Vagina (tissue), 2 donors: ENCODE measurements at places on chromosomes 7 and 10.

DNA sequence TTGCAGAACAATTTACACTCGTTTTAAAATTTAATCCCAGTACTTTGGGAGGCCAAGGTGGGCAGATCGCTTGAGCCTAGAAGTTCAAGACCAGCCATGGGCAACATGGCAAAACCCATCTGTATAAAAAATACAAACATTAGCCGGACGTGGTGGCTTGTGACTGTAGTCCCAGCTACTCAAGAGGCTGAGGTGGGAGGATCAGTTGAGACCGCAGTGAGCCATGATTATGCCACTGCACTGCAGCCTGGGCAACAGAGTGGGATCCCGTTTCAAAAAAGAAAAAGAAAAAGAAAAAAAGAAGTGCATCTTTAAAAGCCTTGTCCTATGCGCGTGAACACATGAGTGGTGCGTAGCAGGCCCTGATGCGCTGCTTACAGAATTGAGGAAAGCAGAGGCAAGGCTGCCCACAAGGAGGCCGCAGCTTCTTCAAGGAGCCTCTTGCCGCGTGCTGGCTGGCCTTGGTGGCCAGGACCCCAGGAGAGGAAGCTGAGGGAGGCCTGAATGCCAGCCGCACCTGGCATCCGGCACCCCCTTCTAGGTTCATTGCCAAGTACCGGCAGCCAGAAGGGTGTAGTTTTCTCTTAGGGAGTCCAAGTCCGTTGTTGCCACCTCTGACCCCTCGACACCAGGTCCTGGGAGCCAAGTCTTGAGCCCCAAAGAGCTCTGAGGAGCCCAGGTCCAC lies 124.5 kb downstream of the UBE2H start:
- DNase-seq: no peak

GRCh38 chr10:89294721-89295239 lies 7.1 kb upstream of the IFIT2 start:
- DNase-seq: no peak

GRCh38 chr10:47231414-47231813 lies 68.6 kb upstream of the GDF10 start:
- no peak for DNase-seq

GRCh38 chr7:47069385-47070076 lies 512.4 kb downstream of the TNS3 start:
- no peak for DNase-seq

- DNase-seq: no peak
These were observed 211.1 kb downstream of the HDAC9 start for GRCh38 chr7:18706670-18707069.

- DNase-seq: no peak
These were observed 10.4 kb downstream of the C10orf105 start for GRCh38 chr10:71708897-71709882.

DNA sequence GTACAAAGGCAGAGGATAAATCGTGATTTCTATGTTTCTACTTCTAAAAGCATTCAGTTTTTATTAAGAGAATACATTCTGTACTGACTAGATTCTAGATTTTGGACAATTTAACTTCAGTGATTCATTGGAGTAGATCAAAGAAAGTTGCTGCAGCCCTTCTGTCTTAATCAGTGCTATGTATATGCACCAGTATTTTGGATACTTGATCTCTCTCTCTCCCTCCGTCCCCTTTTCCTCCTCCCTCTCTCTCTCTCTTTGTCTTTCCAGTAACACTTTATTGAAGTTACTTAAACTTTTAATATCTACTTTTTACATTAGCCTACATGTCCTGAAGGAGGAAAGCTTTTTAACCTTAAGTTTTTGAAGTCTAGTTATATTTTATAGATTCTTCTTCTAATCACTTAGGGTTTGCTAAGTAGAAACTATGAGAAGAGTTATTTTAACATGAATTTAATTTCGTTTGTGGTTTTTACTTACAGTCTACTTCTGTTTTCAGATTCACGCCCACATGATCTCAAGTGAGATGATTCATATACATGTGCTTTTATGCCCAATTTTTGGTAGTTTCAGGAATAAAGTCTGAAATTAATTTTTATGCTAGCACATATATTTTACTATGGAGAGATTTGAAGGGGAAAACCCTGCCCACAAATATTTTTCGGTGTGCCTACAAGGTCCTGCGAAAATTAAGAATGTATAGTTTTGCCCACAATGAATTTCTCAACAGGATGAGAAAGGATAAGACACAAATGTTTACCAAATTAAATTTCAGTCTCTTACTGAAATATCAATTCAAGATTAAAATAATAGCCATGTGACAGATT lies 9.1 kb downstream of the MDFIC start:
- no peak for DNase-seq

DNA sequence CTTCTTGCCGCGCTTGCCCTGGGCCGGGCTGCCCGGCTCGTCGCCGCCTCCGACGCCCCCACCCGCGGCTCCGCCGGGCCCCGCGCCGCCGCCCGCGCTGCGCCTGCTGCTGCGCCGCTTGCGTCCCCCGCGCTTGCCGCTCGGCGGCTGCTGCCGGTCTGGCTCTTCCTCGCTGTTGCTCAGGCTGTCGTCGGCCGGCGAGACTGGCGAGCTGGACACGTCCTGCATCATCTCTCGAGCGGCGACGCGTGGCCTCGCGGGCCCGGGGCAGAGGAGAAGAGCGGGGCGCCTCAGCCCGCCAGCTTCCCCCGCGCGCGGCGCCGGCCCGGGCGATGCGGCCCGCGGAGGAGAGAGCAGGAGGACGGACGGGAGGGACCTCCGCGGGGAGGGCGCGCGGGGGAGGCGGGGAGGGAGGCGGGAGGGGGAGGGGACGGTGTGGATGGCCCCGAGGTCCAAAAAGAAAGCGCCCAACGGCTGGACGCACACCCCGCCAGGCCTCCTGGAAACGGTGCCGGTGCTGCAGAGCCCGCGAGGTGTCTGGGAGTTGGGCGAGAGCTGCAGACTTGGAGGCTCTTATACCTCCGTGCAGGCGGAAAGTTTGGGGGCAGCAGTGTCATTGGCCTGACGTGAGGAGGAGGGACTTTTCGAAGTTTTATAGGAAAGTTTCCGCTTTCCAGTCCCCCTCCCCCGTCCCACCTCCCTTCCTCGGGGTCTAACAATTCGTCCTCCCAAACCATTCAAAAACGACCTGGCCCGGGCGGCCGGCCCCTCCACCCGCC lies at the start of gene TWIST1:
TSS of gene TWIST1 (minus strand) at position 546 of the 779 bp plus-strand sequence. CDS start at position 231, 315 bp downstream.
- DNase-seq: peak; percentile 90

GRCh38 chr7:29607889-29608288 lies 44.3 kb downstream of the PRR15 start:
- no peak for DNase-seq

DNA sequence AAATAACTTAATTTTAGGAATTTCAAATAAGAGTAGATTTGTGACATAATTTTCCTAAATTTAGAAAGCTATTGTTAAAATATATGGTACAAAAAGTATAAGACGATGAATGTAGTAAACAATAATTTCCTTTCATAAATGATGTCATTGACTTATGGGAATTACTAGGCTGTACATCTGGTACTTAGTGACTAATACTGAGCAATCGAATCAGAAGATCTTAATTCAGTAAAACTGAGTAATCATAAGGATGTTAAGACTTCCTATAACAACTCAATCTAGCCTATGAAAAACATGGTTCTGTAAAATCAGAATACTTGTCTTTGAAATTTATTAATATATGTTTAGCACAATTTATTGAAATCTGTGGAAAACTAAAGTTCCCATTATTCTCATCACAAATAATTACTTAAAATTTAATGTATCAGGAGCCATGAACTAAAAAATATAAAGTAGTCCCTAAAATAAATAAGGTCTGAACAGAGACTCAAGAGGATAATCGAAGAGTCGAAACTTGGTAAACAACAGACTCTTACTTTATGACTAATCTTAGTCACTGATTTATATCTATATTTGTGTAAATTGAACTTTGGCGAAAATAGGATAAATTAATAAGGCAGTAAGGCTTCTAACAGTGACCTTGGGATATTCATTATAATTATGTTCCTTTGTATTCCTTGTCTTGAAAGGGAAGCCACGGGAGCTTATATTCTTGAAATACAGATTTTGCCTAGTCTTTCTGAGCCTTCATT lies 142.1 kb downstream of the HGF start:
- DNase-seq: no peak

- DNase-seq: no peak
These were observed 277.6 kb upstream of the PHF14 start for GRCh38 chr7:10696064-10696463.

GRCh38 chr7:95427166-95427565 lies 7.7 kb downstream of the PON2 start:
- DNase-seq: no peak

GRCh38 chr10:31765541-31765940 lies 163.1 kb downstream of the ARHGAP12 start:
- DNase-seq: no peak

GRCh38 chr7:140640060-140640637 lies 464 bp downstream of the DENND2A start:
- no peak for DNase-seq
